Liver (tissue), 10 donors: ENCODE measurements at places on chromosomes 3 and 15.

DNA sequence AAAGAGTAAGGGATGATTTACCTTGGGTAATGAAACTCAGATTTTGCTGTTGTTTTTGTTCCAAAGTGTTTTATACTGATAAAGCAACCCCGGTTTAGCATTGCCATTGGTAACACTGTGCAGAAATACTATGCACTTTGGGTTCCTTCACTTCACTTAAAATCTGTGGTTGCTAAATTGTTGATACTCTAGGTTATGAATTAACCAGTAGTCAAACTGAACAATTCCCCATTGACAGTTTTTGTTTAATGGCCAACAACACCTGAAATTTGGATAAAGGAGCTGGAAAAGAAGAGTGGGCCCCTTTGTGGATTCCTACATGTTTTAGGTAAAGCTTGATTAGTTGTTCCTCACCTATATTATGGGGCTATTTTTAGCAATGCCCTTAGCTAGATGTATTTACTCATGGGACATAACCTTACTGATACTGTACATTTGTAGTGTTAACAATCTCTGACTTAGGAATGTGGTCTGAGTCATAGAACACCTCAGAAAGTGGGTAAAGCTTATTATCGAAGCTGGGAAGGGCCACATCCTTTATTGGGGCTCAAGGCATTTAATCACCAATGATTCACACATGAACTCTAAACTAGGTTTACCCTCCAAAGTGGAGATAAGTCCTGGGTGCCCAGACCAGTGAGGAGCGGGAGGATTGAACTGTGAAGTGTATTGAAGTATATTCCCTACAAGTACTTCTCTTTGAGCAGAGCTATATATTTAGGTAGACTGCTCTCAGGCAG lies 29.5 kb upstream of the THRB start:
- no peak for DNase-seq

DNA sequence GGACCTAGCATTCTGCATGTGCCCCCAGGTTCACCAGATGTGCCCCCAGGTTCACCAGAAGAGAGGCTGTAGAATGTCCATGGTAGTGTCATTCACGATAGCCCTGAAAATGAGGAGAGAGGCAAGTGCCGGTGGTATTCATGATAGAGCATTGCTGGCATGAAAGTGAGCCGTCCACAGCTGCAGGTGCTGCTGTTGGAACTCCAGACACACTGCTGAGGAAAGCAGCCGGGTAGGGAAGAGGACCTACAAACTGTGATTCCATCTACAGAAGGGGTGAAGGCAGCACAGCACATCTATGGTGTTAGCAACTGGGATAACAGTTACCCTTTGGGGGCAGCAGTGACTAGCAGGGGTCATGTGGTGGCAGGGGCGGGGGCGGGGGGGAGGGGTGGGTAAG lies 125.0 kb upstream of the PLXNA1 start:
- DNase-seq, result no peak

- DNase-seq, result no peak
Observed at GRCh38 chr3:165185707-165186327, 10.4 kb downstream of the SLITRK3 start.

GRCh38 chr3:125436921-125437320 lies 61.8 kb upstream of the ZNF148 start:
- DNase-seq, result no peak

- no peak for DNase-seq
Observed at GRCh38 chr3:52872245-52872644, 25.1 kb downstream of the STIMATE start.

GRCh38 chr3:98519351-98519750 lies 3.4 kb downstream of the CLDND1 start:
- no peak for DNase-seq

DNA sequence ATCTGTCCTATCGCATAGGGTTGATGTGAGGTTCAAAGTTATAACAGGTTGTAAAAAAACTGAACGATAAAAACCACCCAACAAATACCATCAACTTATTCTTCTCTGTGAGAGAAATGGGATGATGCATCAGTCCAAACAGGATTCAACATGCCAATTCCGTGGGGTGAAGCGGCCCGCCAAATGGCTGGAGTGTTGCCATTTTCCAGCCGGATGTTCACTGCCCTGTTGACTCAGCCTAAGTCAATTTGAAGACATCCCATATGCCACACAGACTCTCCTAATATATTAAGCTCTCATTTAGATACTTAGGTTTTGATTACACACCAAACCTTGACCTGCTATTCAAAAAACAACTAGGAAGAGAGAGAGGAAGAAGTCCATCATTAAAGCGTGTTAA lies 311.1 kb downstream of the VPS13C start:
- no peak for DNase-seq

DNA sequence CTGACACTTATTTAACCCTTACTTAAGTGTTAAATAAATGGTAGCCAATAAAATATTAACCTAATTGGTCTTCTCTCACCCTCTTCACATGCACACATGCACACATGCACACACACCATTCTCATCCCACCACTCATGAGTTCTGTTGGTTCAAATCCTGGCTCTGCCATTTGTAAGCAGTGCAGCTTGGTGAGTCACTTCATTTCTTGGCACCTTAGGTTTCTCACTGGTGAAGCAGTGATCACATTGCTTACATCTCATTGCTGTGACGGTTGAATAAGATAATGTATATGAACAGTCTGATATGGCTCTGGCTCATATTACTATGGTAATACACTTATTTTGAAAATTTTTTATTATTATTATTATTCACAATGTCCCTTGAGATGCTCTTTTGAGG lies 33.8 kb downstream of the RIOX2 start:
- no peak for DNase-seq

DNA sequence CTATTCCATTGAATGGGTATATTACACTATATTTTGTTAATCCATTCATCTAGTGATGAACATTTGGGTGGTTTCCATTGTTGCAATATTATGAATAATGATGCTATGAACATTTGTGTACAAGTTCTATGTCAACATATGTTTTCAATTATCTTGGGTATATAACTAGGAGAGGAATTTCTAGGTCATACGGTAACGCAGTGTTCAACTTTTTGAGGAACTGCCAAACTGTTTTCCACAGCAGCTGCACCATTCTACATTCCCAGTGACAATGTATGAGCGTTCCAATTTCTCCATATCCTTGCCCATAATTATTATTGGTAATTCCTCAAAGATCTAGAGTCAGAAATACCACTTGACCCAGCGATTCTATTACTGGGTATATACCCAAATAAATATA lies 24.1 kb upstream of the RORA start:
- DNase-seq, result no peak
